ENCODE measurements at places on chromosomes 13 and 19.

- no peak for DNase-seq
Measured at GRCh38 chr13:20997301-20998161, 63.9 kb downstream of the LATS2 start.

GRCh38 chr13:97975848-97976609 is 22.6 kb downstream of the IPO5 start:
- peak; percentile 91 for DNase-seq

GRCh38 chr19:41161903-41162302 is 31.1 kb upstream of the CYP2S1 start:
- no peak for DNase-seq

DNA sequence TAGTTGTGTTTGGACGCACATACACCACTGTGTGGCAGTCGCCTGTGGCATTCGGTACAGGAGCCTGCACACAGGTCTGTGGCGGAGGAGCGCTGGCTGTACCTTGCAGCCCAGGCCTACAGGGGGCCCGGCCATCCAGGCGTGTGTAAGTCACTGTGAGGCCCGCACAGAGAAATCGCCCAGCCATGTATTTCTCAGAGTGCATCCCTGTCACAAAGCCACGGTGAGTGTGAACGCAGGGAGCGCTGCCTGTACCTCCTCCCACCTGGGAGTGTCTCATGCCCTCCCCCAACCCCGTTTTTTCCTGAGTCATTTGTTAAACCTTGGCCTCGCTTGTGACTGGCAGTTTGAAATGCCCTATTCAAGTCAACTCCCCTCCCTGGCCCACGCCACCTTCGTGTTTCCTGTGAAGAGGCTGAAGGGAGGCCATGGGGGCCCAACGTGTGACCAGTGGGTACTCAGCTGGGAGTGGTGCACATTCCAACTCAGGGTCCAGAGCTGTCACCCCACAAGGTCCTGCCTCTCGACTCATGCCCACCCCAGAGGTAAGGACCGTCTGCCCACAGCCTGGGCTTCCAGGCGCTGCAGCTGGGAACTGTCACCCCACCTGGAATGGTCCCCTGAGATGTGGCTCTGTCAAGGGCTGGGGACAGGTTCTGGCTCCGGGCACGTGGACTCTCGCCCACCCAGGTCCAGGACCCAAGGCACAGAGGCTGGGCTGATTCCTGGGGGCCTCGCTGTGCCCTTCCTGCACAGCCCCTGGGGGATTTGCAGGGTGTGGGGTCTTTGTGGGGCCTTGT is 11.6 kb upstream of the RASA3 start:
- peak; percentile 59 for DNase-seq

DNA sequence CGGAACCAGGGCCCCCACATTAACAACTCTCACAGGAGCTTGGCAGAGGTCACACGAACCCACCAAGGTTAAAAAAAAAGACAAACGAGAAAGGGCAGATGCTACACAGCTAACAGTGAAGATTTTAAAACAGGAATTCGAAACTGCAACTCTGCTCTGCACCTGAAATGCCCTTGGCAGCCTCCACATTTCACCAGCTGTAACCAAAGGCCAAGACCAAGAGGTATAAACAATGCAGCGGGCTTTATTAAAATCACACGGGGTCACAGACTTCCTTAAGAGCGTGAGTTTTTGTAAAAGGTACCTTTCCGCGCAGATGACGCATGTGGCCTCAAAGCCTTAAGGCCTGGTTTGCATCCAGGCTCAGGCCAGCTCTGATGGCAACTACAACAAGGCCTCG is 88.2 kb downstream of the STK24 start:
- DNase-seq: no peak

DNA sequence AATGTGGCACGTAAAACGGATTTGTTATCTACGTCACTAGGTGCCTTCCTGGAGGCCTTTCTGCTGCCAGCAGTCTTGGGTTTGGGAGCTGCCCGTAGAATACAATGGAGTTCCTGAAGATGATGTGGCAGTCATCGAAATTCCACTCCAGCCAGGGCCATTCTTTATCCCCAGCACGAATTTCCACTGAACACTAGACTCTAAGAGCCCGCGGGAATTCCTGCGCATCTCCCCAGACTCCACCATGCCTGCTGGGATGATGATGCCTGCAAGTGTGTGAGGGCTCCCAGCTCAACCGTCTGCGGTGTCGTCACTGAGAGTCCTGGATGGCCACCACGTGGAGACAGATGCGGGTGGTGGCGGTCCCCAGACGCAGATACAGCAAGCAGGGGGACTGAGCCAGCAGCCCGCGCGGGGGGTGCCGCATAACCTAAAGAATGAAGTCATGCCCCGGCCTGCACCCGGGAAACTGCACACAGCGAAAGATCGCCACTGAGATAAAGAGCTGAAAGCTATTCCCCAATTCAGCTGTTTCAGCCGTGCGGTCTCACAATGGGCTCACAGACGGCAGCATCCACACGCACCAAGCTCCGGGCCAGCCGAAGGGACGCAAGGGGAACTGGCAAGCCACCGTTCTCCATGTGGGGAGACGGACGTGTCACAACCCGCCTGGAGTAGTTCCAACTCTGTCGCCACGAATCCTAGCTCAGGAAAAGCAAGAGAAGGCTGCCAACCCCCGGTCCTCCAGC is 41.1 kb downstream of the COL4A1 start:
- DNase-seq: no peak

Measured in stimulated activated CD4-positive, alpha-beta T cell treated with anti-CD3 and anti-CD28 coated beads, Interleukin-2, amount 100 ng/mL, for 24 hours (primary cell).